ENCODE measurements at places on chromosomes 12 and 14. TPM values are rescaled to one million over a fixed set of nuclear protein-coding genes. Genes with fewer than 3 reads are reported as not detected.

The MUCL1 gene
- total RNA-seq, result not detected

The SLC4A8 gene
- 0.26 TPM for total RNA-seq

The RD3L gene
- total RNA-seq, result not detected

The DPY19L2 gene
- total RNA-seq, result under 0.01 TPM

The GLI1 gene
- total RNA-seq, result 0.26 TPM

The TEX22 gene
- 0.38 TPM for total RNA-seq

The HCAR1 gene
- 0.13 TPM for total RNA-seq

The GALNT16 gene
- not detected for total RNA-seq

The ESPL1 gene
- 0.26 TPM for total RNA-seq

GRCh38 chr12:99906786-99907579 lies 77.8 kb downstream of the ANKS1B start:
- no peak for DNase-seq

DNA sequence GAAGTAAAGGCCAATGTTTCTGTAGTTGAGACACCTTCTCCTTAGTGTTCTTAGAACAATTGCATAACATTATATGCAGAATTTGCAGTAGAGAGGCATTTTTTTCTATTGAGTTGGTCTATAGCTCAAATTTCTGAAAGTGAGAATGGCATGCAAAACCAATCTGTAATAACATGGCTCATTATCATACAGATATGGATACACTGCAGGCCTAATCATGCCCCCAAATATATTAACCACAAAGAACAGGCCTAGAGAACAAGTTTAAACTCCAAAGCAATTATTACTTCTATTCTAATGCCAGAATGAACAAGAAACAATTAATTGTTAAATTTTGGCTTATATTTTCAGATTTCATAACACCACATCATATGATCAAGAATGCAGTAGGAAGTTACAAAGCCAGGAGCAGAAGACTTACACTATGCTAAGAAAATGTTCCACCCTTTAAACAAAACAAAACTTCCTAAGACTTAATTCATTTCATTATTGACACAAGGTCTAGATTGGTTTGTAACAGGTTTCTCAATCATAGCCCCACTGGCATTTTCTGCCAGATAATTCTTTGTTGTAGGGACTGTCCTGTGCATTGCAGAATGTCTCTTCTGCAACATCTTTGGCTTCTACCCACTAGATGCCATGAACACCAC lies 26.9 kb downstream of the TMTC1 start:
- DNase-seq, result peak; percentile 60

GRCh38 chr14:93855737-93856136 lies 67.5 kb upstream of the PRIMA1 start:
- DNase-seq, result no peak

GRCh38 chr14:78307671-78308070 lies 137.5 kb downstream of the NRXN3 start:
- DNase-seq, result no peak

- no peak for DNase-seq
Observed at GRCh38 chr14:101830271-101830670, 68.8 kb downstream of the PPP2R5C start.

DNA sequence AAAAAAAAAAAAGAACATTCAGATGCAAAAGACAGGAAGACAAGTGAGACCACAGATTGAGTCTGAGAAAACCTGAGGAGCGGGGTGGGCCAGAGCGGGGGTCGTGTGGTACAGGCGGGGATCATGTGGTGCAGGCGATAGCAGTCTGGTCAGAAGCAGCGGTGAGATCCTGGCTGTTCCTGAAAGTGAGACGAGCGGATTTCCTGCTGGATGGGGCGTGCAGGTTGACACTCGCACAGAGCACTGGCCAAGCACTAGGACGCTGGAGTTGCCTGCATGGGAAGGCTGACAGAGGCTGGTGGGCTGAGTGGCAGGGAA lies 35.7 kb downstream of the CDC42BPB start:
- peak; percentile 28 for DNase-seq

DNA sequence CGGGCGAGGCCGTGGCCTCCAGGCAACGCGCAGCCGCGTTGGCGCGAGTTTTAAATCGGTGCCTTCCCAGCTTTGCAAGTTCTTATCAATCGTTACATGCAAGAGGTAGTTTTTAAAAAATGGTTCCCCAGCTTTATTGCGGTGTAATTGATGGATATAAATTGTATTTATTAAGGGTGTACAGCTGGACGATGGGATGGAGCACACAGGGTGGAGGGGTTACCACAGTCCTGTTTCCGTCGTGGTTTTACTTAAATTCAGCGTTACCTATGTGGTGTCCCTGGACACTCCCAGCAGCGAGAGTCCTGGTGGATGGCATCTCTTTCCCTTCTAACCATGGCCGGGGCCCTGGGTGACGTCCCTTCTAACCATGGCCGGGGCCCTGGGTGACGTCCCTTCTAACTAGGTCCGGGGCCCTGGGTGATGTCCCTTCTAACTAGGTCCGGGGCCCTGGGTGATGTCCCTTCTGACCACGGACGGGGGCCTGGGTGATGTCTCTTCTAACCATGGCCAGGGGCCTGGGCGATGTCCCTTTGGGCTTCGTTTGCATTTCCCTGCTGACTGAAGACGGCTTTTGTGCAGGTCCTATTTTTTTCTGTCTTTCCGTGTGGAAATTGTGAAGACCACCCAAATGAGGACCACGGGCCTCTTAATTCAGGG lies 97.9 kb downstream of the TNFAIP2 start:
- no peak for DNase-seq

- DNase-seq, result no peak
Observed at GRCh38 chr12:130161261-130162243, 712 bp upstream of the FZD10 start.

DNA sequence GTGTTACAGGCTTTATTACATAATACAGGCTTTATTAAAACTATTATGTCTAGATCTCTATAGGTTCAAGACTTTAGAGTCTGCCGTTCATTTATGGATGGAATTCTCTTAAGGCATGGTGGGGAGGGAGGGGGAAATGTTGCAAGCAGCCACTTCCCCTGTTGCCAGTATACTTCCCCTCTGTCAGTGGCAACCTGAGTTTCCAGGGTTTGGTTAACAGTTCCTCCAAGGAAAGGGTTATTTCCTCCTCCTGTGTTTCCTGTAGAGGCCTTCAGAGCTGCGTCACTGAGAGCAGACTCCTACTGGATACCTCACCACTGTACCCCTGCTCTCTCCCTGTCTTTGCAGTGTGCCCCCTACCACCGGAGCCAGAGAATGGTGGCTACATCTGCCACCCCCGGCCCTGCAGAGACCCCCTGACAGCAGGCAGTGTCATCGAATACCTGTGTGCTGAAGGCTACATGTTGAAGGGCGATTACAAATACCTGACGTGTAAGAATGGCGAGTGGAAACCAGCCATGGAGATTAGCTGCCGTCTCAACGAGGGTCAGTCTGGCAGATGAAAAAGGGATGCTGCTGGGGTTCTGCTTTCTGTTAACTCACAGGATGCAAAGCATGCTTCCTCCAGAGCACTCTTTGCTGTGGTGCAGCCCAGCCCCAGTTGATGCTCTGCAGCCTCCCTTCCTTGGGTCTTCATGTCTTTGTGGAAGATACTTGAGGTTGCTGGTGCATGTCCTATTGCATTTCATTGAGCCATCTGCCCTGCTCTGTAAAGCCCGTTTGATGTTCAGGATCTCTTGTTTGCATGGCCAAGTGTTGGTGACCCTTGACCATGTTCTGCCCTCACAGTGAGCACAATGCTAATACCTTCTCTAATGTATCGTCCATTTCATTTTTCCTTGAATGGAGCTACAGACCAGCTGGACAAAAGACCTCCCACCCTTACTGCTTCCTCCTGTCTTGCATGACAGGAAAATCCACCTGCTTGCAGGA lies 63.6 kb upstream of the SRSF5 start:
- DNase-seq, result no peak

- DNase-seq, result no peak
Observed at GRCh38 chr12:132476038-132476414, 13.9 kb upstream of the FBRSL1 start.

DNA sequence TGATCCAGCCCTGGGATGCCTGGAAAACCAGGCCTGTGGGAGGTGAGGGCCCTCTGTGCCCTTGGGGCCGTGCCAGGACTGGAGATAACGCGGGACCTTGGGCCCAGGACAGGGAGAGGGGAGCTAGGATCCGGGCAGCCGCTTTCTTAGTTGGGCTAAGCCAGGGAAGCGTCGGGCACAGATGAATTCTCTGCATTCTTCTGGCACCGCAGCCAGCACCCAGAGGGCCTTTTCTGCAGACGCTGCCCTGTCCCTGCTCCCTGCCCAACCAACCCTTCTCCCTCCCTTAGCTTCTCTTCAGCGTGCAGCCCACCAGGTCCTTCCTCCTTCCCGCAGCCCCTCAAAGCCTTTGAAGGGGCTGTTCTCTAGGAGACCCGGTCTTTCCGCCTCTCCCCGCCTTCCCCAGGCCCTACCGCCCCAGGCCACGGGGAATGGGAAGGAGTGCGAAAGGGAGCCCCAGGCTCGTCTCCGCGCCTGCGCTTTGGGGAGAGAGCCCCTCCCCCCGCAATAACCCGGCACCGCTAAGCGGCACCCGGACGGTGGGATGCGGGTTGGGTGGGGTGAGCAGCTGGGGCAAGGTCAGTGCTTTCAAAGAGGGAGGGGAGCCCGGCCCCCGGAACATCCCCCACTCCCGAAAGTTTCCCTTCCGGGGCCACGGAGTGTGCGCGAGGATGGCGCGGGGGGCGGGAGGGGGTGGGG lies 663 bp downstream of the NCKAP5L start:
- peak; percentile 16 for DNase-seq
